ENCODE measurements at places on chromosomes 6 and 20.
A peak's percentile ranks its signal among the peaks of the same experiment; 100 is the strongest.

DNA sequence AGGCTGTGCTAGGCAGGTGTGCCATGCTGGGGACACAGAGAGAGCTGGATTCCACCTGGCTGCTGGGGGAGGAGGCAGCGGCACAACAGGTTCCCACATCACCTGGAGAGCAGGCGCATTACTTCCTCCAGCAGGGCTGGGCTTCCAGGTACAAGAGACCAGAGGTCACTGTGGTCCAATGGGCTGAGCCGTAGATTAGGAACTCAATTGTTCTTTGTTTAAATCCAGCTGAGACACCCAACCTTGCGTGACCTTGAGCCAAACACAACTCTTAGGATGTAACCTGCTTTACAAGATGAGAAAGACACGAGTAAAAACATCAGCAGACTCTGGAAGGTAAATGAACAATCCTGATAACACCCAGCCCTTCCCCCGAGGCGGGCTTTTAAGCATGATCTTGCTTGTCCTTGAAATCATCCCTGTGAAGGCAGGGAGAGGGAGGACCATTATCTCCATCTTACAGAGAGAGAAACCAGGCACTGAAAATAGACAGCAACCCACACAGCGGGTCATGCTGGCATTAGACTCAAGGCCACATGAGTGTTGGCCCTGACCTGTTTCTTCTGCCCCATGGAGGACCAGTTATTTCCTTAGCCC, 216.5 kb upstream of the RREB1 start:
- DNase-seq: no peak

- DNase-seq: no peak
Measured at GRCh38 chr6:121686611-121687023, 251.2 kb downstream of the GJA1 start.

GRCh38 chr6:79423216-79423615, 114.0 kb downstream of the LCA5 start:
- no peak for DNase-seq

- DNase-seq: peak; percentile 63
Measured at GRCh38 chr20:5835871-5836270, 85.7 kb downstream of the SHLD1 start.

GRCh38 chr20:64256282-64256935, 861 bp downstream of the PCMTD2 start:
- DNase-seq: no peak

DNA sequence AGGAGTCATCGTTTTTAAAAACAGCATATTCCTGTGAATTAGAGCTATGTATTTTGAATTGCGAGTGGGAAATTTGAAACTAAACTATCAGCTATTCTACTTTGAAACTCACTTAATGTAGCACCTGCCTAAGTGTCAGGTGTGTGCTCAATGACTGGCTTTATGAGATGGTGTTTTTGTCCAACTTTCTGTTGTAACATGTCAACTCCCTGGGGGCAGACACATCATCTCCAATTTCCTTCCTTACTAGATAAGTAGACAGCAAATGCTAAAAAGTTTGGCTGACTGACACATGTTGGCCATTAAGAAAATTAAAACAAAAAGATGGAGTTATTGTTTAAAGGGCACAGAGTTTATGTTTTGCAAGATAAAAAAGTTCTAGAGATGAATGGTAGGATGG, 226.9 kb downstream of the TFAP2B start:
- peak; percentile 23 for DNase-seq

DNA sequence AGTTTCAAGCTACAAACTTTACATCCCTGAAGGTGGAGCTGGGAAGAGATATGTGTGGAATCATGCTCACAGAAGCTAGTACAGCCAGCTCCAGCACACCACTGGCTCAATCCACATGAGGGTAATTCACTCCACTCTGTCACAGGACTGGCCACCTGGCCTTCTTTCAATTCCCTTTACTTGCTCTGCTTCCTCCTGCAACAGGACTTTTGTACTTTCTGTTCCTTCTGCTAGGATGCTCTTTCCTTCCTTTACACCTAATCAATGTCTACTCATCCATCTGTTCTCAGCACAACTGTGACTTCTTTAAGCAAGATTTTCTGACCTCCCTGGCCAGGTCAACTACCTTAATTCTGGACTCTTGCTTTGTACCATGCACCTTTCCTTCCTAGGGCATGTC, 39.4 kb upstream of the MYB start:
- DNase-seq: no peak

DNA sequence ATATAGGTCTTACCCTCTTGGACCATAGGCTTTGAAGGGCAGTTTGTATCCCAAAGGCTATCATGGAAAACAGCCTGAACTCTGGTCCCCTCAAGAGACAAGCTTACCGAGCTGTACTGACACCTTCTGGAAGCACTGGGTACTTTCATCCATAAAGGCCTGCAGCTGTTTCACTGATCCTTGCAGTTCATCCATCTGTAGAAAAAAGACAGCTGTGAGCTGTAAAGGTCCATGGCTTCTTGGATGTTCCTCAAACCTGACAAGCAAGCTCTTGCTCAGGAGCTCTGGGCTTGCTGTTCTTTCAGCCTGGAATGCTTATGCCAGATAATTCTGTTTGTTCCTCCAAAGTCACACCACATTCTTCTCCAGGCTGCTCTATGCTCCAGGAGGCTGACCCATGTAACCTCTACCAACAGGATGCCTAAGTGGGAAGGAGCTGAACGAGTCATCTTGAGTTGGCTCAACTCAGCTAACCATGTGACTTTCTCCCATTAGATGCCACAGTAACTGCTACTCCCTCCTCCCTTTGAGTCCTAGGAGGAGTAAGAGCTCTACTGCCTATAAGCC, 8.8 kb upstream of the NDRG3 start:
- peak; percentile 90 for DNase-seq

DNA sequence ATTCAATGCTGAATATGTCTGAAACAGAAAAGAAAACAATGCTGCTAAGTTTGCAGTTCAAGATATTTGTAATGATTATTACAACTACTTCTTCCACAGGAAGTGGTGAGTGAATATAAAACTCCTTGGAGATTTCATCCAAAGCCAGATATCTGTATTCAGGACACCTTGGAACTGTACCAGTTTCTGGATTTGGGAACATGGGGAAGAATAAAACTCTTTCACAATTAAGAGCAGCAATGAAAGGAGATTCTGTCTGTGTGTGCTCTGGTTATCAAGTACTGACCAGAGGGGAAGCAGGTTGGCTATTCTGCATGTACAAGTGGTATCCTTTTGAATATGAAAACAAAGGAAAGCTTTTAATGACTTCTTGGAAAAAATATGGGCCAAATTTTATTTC, 21.1 kb downstream of the ELOVL2 start:
- DNase-seq: no peak

DNA sequence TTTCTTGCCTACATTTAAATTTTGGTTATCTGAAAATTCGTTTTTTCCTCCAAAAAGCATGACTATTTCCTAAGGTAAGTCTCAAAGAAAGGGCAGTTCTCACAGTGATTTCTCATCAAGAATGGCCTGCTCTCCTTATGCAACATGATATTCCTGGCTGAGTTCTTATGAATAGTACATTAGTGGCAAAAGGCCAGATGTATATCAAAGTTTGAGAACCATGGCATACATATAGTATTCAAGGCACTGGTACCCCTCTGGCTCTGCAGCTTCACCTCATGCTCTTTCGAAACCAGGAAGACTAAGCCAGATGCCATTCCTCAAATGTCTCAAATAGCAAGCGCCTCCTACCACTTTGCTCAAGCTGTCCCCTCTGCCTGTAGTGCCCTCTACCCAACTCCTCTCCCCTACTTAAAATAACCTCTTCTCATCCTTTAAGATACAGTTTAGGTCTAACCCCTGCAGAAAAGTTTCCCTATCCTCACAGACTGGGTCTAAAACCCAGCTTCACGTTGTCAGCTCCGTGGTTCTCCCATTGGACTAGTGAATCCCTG, 280.3 kb downstream of the HACE1 start:
- no peak for DNase-seq

DNA sequence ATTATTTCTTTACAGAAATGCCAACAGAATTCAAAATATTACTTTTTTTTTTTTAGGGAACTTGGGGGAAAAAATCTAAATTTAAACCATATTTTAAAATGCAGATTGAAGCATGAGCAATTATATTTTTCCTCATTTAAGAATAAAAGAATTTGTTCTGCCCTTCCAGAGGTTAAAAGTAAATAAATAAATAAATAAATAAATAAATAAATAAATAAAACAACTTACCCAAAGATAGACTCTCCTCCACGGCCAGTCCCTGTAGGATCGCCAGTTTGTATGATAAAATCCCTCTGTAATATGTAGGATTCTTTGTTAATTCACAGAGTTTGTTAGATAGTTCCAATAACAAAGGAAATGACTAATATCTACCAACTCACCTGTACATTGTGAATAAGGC, 4.7 kb downstream of the PPIL4 start:
- no peak for DNase-seq

- no peak for DNase-seq
Measured at GRCh38 chr6:84872996-84873723, 108.8 kb upstream of the TBX18 start.

DNA sequence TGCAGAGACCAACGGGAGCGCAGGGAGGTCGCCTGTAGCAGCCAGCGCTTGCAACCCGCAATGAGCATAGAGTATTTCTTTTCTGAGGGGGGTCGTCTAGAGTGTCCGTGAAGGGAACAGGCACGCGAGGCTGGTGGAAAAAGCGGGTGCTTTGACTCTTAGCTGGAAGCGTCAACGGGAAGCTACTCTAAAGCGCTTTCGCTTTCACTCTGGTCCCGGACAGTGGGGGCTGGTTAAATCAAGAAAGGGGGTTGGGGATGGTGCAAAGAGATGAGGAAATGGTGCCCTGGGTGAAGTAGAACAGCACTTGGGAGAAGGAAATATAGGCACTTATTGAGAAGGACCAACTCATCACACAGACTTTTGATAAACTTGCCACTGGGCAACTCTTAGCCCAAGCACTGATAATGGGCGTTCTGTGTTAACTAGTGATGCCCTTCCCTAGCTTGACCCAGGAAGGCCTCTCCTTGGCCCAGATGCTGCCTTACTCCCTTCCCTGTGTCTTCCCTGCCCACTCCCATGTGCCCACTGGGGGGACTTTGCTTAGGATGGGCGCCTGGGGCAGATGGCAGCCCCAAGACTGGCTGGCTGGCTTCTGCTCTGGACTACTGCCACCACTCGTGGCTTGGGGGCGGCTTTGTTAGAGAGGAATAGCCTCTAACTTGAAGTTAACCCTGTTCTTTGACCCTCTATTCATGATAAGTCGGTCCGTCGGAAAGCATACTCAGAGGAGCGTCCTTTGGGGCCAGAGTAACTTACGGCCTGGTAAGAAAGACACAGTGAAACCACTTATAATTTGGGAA, 585 bp downstream of the PSMB9 start:
- no peak for DNase-seq

DNA sequence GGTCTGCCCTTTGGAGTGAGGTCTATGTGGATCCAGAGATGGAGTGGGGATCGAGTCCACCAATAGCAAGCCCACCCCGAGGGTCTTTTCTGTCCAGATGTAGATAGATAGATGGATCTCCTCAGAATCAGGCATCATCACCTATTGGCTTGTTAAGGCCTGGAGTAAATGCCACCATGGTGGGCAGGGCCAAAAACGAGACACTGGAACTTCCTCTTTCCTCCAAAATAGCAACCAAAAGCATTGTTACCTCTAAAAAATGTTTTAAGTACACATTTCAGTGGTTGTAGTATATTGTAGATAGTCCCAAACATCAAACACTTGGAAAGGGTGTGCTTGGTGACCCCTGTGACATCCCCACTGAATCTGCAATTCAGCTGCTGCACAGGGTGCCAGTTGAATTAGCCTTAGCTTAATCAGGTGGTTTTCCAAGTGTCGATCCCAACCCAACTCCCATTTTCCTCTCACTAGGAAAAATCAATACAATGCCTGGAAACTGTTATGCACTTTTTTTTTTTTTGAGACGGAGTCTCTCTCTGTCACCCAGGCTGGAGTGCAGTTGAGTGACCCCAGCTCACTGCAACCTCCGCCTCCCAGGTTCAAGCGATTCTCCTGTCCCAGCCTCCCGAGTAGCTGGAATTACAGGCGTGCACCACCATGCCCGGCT, 35.0 kb upstream of the NELFCD start:
- DNase-seq: no peak

- DNase-seq: peak; percentile 29
Measured at GRCh38 chr6:20117474-20117873, 94.8 kb downstream of the MBOAT1 start.

DNA sequence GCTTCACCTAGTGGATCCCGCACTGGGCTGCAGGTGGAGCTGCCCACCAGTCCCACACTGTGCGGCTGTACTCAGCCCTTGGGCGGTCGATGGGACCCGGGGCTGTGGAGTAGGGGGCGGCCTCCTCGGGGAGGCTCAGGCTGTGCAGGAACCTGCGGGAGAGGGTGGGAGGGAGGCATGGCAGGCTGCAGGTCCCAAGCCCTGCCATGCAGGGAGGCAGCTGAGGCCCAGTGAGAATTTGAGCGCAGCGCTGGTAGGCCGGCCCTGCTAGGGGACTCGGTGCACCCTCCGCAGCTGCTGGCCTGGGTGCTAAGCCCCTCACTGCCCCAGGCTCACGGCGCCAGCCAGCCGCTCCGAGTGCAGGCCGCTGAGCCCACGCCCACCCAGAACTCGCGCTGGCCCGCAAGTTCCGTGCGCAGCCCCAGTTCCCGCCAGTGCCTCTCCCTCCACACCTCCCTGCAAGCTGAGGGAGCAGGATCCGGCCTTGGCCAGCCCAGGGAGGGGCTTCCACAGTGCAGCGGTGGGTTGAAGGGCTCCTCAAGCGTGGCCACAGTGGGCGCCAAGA, 1407.6 kb downstream of the EPHA7 start:
- no peak for DNase-seq

GRCh38 chr20:62975251-62975760, 22.8 kb downstream of the SLC17A9 start:
- DNase-seq: no peak

DNA sequence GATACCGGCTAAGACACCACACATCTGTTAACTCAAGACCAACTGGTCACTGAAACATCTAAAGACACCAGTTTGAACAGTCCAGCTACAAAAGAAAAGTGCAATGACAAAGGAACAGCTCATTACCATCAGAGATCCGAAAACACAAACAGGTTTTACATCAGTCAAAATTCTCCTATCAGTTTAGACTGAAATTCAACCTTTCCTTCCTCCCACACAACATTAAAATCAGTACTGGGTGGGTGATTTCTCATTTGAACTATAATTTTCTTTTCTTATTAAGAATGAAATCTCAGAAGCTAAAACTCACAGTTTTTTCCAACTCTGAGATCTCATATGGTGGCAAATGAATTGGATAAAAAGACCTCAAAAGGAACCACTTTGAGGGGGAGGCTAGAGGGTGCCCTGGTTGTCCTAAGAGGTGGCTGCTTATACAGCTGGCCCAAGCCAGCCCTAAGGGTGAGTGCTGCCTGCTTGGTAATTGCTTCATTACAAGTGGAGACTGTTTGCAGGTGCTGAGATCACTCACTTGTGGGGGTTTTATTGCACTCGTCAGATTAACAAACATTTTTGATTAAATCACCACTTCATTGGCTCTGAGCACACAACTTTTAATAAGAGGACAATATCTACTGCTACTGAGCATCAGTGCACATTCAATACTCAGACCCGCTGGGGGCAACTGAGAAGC, 4.3 kb downstream of the CCDC167 start:
- DNase-seq: no peak
